ENCODE measurements at places on chromosomes 1 and 21.
A peak's percentile ranks its signal among the peaks of the same experiment; 100 is the strongest.

GRCh38 chr1:60088620-60089155 lies 15.1 kb upstream of the C1orf87 start:
- DNase-seq: no peak

DNA sequence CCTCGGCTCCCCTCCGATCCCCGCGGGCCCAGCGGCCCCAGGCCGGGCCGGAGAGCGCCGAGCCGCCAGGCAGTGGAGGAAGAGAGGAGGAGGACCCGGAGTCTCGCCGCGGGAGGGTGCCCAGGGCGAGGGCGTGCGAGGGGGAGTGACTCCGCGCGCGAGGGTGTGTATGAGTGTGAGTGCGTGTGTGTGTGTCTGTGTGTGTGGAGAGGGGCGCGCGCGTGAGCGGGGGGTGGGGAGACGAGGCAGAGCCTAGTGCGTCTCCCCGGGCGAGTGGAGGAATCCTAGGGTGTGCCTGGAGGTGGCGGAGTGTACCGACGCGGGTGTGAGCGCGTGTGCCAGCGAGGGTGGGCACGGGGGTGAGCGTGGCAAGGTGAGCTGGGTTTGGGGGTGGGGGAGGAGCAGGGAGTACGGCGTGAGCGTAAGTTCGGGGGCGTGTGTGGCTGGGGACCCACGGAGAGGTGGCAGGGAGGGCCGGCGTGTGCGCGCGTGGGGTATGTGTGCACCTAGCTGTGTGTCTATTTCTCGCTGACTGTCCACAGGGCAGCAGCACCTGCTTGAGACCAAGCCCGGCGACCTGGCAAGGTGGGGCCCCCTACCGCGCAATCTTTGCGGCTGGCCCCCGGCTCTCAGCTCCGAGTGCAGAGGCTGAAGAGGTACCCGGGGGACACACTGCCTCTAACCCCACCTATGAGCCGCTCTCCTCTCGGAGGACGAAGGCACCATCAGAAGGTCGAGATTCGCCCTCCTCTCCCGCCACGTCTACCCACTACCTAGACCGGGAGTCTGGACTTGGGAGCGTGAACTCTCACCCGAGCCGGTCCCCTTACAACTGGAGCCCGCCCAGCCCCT lies 784 bp upstream of the KCND3 start:
- no peak for DNase-seq

- no peak for DNase-seq
These were observed 18.9 kb upstream of the NID1 start for GRCh38 chr1:236083650-236084385.

- peak; percentile 95 for DNase-seq
These were observed at the start of gene DHDDS for GRCh38 chr1:26431979-26432695. Gene DHDDS, plus strand, starts transcription at chr1:26432321. Its CDS starts 625 bp downstream, at chr1:26432946.

DNA sequence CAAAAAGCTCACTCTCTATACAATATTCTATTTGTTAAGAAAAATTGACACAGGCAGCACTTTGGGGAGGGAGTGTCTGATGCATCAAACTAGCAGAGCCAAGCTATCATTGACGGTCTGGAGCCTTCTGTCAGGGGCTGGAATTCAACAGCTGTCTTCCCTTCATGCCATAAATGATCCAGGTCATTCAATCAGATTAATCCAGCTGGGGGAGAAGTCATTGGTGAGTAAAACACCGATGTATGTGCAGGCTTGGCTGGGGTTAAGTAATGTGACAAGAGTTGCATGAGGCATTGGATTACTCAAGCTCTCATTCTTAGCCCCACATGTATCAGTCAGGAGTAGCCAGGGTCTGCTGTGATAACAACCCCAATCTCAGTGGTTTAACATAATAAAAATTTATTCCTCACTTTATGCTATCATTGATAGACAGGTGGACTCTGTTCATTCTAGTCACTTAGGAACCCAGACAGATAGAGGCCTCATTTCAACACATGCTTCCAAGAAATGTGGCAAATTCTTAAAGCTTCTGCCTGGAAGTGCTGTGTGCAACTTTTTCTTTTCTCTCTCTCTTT lies 118.1 kb upstream of the GADD45A start:
- no peak for DNase-seq

DNA sequence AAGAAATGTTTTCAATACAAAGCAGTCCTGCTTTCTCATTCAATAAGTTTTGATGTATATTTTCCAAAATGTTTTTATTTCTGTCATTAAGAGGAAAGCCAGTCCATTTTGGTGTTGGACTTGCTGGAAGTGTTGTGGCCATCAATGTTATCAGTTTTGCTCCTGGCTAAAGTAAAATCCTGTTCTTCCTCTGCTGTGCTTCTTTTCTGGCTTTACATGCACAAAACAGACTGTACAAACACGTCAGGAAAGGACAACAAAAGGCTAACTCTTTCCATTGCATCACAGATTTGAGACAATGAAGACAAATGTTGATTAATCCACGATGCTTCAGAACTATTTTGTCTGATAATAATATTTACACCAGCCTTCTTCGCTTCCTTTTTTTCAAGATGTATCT lies 735.4 kb downstream of the LTN1 start:
- DNase-seq: no peak

- DNase-seq: no peak
These were observed 33.3 kb downstream of the LDLRAD1 start for GRCh38 chr1:53984726-53985125.

GRCh38 chr1:212950243-212951125 lies at the start of gene VASH2:
Gene VASH2, plus strand, starts transcription at chr1:212950541. Its CDS starts 1,002 bp downstream, at chr1:212951543.
- peak; percentile 26 for DNase-seq

- DNase-seq: no peak
These were observed 414.3 kb downstream of the AMY1C start for GRCh38 chr1:104163912-104164476.

- DNase-seq: no peak
These were observed 1.7 kb upstream of the PRCC start for GRCh38 chr1:156765666-156766065.

DNA sequence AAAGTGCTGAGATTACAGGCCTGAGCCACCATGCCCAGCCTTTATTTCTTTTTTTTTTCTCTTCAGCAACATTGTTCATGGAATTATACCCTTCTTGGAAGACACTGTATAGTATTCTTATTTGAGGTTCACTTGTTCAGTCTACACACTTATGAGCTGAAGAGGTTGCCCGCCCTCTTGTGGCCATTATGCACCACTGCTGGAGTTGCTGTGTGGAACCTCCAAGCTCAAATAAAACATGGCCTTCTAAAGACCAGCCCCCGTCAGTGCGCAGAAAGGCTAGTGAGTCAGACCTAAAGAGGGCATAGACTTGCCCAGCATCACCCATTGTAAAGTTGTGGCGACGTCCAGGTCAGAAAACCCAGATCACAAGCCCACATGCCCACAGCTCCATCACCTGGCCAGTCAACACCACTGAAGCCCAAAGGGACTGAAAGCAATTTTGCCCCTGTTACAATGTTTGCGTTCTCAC lies 20.4 kb downstream of the LURAP1 start:
- DNase-seq: peak; percentile 16

DNA sequence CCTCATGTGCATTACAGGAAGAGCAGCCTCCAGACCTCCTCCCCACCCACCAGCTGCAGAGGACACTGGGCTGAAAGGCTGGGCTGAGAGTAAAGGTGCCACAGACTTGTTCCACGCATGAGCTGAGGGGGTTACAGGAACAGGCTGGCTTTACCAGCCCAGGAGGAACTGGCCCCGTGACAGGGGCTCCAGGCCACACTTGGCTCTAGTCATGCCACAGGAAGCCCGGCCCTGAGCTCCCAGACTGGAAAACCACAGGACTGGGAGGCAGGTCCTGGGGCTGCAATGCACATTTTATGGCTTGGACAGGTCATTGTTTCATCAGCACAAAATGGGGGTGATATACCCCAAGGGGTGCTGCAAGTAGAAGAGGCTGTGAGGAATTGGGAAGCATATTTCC lies 35.6 kb downstream of the GPA33 start:
- DNase-seq: no peak

- no peak for DNase-seq
These were observed 20.1 kb upstream of the NCMAP start for GRCh38 chr1:24535778-24536177.

GRCh38 chr1:240491156-240491555 lies 120.8 kb downstream of the GREM2 start:
- no peak for DNase-seq

- DNase-seq: no peak
These were observed 114.4 kb downstream of the KCNT2 start for GRCh38 chr1:196493881-196494280.

GRCh38 chr1:100628631-100629081 lies 90.7 kb downstream of the GPR88 start:
- no peak for DNase-seq

DNA sequence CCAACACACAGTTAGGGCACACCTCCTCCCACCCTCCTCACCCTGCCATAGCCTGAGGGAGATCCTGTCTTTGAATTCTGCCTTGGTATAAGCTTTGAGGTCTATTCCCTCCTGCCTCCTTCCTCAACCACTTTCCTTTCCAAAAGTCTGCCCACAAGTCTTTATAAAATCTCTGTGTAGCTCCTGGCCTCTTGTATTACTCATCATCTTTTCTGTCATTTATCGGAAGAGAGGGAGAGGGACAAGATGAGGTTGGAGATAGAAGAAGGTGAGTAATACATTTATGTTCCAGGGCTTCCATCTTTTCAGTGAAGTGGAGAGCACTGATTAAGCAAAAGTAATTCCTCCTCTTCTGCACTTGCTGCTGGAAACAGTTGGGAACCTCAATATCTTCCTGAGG lies 30.5 kb upstream of the EFCAB14 start:
- no peak for DNase-seq

DNA sequence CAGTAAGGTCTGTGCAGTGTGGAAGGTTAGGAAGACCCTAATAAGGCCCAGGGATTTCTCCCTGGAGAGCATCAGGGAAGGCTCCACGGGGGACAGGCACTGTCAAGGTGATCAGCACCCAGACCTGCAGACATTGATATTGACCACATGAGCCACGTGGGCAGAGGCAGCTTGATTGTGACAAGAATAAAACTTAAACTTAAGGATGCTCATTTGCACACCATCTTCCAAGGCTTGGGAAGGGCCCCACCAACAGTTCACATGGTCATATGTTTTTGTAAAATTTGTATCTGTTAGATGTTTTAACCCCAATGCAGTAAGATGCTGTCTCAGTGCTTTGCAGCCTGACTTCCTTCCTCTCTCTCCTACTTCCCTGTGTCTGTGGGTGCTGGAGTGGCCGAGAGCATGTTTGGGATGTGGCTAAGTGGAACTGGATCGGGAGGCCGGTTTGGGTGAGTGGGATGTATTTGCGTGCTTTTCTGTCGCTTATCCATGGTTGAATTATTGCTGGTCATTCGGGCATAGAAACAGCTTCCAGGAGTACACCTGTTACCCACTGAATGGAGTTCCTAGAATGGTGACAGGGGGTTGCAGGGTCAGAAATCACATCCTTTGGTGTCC lies 49.8 kb upstream of the OLIG2 start:
- no peak for DNase-seq

DNA sequence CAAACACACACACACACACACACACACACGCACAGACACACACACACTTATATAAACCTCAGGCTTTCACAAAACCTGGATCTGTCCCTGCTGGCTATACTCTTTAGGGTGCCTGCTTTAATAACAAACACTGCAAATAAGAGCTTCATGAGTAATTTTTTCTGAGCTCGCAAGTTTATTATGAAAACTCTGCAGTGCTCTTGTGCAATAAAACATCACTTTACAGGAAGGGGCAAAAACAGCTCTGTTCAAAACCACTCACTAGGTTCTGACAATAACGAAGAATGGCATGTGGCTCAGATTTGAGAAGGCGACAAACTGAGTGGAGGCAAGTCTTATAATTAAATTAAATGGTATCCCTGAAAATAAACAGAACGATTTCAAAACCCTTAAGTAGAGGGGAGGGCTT lies 42.6 kb upstream of the CTPS1 start:
- DNase-seq: no peak

DNA sequence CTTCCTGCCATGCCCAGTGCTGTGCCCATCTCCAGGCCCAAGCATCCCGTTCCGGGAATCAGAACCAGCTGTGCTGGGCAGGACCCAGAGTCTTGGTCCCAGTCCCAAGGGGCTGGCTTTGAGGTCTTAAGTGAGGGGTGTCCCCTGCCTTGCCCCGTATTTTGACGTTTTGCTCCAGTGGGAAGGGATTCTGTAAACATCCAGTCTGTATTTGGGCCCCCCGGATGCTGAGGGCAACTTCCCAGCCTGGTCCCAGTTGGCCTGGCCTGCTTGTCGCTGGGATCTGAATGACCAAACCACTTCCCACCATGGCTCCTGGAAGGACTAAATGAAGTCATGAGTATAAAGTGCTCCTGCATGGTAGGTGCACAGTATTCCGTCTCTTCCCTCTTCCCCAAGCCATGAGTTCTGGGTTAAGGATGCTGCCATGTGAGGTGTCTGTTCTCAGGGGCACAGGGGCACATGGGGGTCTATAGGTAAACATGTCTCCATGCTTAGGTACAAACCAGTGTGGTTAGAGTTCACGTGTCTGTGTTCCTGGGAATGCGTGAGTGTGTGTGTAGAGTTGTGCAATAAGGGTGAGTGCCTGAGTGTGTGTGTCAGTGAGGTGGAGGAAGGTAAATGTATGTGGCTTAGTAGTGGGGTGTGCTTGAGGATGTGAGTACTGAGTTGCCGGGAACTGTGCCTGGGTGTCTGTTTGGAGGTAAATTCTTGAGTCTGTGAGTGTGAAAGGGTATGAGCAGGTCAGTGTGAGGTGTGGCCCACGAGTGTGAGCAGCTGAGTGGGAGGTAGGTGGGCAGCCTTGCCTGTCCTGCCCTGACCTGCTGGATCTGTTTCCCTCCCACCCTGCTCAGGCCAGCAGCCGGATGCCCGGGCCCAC lies 1.5 kb downstream of the B4GALT2 start:
- no peak for DNase-seq

- DNase-seq: no peak
These were observed 322.9 kb downstream of the BRINP3 start for GRCh38 chr1:190154744-190155143.

GRCh38 chr1:234643111-234643849 lies 33.3 kb upstream of the IRF2BP2 start:
- DNase-seq: no peak

DNA sequence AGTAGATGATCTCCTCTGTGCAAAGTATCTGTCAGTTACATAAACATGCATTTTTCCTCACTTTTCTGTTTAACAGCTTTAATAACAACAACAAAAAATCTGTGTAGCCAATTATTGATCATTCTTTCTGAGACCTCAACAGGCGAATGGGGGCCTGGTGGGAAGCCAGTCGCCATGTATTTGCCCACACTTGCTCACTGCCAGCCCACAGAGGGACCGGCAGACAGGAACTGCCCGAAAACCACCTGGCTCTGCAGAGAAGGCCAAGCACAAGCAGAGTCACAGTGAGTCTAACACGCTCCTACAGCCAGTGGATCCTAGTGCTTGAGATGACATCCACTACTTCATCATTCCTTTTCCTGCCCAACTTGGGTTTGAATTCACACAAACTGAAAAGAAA lies 56.1 kb downstream of the NPHP4 start:
- DNase-seq: no peak

- no peak for DNase-seq
These were observed 2.5 kb downstream of the AKNAD1 start for GRCh38 chr1:108854221-108855019.

GRCh38 chr21:32702702-32703101 lies 25.1 kb downstream of the SYNJ1 start:
- no peak for DNase-seq

GRCh38 chr1:1302006-1302430 lies 5.7 kb downstream of the ACAP3 start:
- no peak for DNase-seq

GRCh38 chr1:220137019-220137786 lies 43.3 kb downstream of the IARS2 start:
- DNase-seq: no peak

All from activated CD4-positive, CD25-positive, alpha-beta regulatory T cell (primary cell).